Ecto neural progenitor cell (in vitro differentiated cells): ENCODE measurements at places on chromosomes 7 and 10.

GRCh38 chr10:73953665-73954064 lies 42.7 kb downstream of the PLAU start:
- DNase-seq, result no peak

DNA sequence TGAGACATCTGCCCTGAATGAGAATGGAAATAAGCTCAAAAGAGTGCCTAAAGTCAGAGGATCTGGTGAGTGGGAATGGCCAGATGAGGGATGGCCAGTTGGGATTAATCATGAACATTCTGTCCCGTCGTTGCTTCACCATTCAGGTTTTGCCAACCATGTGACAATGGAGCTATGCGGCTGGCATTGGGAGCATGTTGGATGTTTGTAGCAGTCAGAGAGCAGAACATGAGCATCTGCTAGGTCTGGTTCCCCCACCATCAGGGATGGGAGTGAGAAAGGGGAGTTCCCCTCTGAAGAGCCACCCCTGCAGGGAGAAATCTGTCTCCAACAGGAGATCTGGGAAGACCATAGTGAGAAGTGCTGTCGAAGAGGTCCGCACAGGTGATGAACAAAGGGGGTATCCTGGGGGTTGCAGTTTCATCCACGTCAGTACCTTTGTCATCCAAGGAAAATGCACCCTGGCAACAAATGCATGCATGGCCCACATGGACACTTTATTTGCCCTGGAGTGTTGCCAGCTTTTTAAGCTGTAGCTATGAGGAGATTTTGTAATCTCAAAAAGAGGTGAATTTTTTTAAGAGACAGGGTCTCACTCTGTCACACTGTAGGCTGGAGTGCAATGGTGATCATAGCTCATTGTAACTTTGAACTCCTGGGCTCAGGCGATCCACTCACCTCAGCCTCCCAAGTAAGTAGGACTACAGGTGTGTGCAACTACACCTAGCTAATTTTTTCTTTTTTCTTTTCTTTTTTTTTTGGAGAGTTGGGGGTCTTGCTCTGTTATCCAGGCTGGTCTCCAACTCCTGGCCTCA lies 190.2 kb downstream of the CAMK1D start:
- DNase-seq, result peak; percentile 5

GRCh38 chr10:25651534-25651933 lies 282.5 kb upstream of the MYO3A start:
- no peak for DNase-seq

GRCh38 chr7:92748495-92748894 lies 87.9 kb downstream of the CDK6 start:
- DNase-seq, result no peak

DNA sequence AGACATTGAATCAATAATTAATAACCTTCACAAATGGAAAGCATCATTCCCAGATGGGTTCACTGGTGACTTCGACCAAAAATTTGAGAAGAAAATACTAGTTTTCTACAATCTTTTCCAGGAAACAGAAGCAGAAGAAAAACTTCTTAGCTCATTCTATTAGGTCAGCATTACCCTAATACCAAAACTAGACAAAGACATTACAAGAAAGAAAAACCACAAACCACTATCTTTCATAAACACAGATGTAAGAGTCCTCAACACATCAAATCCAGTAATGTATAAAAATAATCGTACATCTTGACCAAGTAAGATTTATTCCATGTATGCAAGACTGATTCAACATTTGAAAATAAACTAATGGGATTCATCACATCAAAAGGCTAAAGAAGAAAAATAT lies 64.0 kb upstream of the CDK1 start:
- DNase-seq, result no peak

- no peak for DNase-seq
Measured at GRCh38 chr10:107264742-107265141, 100.2 kb upstream of the SORCS1 start.

DNA sequence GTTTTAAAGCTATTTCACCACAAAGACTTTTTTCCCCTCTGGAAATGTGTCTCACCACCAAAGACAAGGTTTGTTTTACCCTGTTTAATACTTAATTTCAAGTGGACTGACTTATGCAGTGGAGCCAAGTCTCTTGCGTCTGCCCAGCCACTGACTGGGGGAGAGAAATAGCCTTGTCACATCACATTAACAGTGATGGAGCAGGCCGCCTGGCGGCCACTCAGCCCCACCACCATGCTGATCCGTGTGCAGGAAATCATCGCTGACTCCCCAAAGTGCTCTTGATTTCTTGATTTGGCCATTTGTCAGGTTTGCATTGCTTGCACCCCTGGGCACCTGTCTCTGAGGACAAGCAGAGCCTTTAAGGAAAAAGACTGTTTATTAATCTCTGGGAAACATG lies 334.1 kb downstream of the GLRX3 start:
- DNase-seq, result peak; percentile 9

DNA sequence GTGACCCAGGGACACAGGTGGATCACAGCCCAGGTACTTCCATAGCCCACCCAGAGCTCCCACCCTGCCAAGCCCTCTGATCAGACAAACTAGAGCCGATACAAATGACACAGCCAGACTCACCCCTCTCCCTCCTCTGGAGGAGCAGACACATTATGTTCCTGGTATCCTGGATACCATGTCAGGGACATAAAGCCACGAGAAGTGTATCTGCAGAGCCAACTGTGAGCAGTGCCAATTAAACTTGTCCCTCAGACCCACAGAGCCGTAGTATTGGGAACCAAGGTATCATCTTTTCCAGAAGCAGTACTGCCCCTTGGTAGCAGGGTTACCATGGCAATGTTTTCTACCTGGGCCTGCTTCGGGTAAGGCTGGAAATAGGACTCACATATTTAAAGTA lies 47.3 kb upstream of the CPXM2 start:
- no peak for DNase-seq

DNA sequence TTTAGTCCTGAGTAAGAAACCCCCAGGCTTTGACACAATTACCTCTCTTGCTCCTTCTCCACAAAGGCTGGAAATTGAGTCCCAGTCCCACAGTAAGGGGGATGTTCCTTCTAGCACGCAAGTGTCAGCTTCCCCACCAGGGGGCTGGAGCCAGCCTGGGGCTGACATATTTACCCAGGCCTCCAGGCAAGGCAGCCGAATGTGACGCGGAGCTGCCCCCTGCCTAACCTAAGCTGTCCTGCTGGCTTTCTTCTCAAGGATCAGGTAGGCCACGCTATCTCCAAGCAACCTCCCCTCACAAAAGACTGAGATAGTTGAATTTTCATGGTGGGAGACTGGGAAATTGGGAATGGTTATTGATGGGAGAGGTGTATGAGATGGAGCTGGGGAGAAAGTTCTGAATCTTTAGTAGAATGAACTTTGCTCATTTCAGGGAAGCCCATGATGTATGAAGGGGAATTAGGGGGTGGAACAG lies 19.2 kb upstream of the BMPER start:
- DNase-seq, result peak; percentile 77

- no peak for DNase-seq
Measured at GRCh38 chr10:8543361-8544056, 489.0 kb downstream of the GATA3 start.

DNA sequence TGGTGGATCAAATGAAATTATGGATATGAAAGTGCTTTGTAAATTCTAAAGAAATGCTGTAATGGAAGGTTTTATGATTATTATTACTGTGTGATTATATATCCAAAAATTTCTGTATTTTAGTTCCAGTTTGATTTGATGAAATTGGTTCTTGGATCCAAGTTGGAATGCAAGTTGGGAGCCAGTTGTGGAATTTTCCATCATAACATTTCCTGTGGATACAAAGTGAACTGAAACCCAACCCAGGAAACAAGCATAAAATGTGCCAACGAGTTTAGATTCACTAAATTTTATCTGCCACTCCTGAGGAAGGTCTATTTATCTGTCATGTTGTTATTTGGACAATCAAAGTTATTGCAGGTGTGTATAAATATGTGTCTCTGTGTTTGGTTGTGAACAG lies 131.4 kb upstream of the MDFIC start:
- DNase-seq, result no peak

- no peak for DNase-seq
Measured at GRCh38 chr10:44206127-44206818, 178.6 kb downstream of the CXCL12 start.

DNA sequence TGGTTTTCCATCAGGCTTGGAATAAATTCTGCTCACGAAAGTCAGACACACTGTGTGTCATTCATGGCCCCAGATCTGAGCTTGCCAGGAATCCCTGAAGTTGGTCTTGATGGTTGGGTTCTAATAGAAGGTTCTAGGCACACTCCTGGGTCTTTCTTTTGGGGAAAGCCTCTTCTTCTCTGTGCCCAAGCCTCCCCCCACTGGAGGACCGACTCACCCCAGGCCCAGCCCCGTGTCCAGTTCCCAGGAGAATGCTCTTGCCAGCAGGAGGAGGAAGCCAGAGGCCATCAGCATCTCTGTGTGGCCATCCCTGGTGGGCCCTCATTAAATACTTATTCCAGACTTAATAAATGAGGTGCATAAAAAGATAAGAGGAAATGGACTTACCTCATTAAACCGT lies 548.0 kb downstream of the TCERG1L start:
- DNase-seq, result no peak

DNA sequence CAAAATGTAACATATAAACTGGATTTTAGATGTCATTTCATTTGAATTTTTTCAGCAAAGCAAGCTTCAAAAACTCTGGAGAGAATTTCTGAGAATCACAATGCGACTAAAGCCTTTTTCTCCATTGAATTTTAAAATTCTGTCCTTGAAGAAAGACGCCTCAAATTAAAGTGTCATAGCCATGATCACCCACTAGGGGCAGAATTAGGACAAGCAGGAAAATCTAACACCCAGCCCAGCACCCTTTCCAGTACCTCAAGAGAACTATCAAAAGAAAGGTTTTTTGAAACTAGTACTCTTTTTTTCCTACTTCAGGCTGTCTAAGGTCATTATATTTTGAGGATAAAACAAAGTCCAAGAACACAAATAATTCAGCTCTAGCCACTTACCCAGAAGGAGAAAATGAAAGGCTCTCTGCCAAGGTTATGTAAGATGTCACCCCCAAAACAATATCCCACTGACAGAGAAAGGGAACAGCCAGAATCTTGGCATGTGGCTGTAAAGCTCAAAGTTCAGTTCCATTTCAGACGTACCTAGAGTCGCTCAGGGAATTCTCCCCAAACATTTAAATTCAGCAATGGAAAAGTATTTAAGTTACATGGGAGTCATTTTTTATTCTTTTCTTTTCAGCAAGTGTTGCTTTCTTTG lies 299.4 kb downstream of the SNX13 start:
- no peak for DNase-seq

- no peak for DNase-seq
Measured at GRCh38 chr10:35607475-35608327, 2.6 kb downstream of the GJD4 start.

DNA sequence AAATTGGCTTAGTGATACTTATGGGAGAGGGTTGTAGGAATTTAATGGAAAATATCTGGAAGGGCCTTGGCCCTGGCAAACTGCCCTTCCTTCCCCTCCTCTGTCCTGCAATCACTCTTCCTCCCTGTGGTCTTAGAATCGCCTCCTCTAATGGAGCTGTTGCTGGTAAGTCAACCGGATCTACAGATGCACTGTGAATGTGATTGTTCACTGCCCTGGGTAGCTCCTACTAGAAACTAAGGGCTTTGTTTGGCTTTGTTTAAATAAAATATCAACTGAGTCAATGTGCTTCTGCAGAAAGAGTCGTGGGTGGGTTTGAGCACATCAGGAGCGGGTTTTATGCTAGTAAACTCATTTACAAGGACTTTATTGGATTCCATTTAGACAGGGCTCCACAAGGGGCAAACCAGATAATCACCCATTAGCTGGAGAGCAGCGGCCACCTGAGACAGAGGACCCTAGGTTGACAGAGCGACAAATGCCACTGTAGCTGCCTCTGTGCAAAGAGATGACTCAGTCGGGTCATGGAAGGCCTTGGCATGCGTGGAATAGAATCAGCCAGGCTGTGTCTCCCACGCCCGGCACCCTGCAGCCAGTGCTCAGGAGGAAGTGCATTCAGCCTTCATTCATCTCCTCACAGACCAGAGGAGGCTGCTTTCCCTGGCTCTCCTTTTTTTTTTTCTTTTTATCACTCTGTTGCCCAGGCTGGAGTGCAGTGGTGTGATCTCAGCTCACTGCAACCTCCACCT lies 97.9 kb downstream of the GAD2 start:
- no peak for DNase-seq

- peak; percentile 20 for DNase-seq
Measured at GRCh38 chr7:152865011-152865410, 105.5 kb downstream of the ACTR3B start.

DNA sequence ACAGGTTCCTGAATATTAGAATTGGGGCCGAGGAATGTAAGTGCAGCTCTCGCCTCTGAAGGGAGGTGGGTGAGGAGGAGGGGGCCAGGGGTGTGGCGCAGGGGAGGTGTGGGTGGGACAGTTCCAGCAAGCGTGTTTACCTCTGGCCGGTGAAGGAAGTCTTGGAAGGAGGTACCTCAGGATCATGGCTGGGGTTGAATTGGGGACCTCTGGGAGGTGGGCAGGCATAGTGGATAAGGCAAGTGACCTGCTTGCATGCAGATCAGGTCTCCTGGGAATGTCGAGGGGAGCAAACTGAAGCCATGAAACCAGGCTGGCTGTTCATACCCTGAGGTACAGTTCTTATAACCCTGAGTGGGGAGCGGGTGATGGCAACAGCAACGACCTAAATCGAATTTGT lies 2.0 kb downstream of the ZNF775 start:
- peak; percentile 40 for DNase-seq

GRCh38 chr7:46756996-46757395 lies 824.9 kb downstream of the TNS3 start:
- no peak for DNase-seq

DNA sequence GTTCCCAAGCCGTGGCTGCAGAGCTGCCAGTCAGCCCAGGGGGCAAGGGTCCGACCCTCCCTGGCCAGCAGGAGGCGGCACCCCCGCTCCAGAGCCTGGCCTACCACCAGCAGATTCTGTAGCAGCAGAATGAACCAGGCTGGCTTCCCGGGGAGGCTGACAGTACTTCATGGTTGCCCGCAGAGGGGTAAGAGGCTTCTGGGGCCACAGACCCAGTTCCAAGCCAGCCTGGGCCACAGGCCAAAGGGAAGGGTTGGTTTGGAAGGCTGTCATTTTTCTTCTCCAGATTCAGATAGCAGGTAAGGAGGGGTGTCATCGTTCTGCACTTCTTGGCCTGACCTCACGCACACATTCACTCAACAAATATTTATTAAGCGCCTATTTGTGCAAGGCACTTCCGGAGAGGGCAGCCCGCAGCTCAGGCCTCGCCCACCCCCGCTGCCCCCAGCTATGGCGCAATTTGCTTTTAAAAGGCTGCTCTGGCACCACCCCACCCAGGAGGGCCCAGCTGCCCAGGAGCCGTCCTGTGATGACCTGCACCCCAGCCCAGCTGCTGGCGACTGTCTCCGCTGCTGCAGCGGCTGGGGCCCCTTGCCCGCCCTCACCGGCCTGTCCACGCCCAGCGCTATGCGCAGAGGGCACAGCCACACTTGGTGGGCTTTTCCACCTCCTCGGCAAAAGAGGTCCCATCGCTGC lies 168.5 kb downstream of the LCOR start:
- peak; percentile 46 for DNase-seq

DNA sequence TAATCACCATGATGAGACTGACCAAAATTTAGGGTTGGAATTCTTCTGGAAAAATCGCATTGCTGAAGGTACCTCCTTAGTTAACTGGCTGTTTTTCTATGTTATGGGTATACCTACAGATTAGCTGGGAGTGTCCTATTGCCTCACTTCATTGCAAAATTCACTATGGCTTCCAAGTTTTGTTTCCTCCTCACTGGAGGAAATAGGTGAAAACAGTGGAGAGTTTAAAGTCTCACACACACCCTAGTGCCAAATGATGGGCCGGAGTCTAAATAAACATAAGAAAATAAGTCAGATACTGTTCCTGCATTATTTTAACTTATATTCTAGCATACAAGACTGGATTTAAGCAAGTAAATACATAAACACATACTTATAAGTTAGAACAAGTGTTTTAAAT lies 98.2 kb downstream of the AHR start:
- DNase-seq, result no peak

- no peak for DNase-seq
Measured at GRCh38 chr7:149422914-149423301, 38.0 kb downstream of the ZNF777 start.
